ENCODE measurements at places on chromosomes 1 and 21. TPM values are rescaled to one million over a fixed set of nuclear protein-coding genes. Genes with fewer than 3 reads are reported as not detected.

- DNase-seq = no peak
- H3K36me3 ChIP-seq = no peaks in the 10 kb centered on the region
- no peak overlapping the region for H3K4me3 ChIP-seq
- H3K27me3 ChIP-seq = no peaks in the 10 kb centered on the region
- no peaks in the 10 kb centered on the region for H3K4me1 ChIP-seq
Observed at GRCh38 chr1:112144733-112145426, 155.4 kb upstream of the KCND3 start.

The RAB42 gene
- polyA plus RNA-seq = 0.32 TPM

DNA sequence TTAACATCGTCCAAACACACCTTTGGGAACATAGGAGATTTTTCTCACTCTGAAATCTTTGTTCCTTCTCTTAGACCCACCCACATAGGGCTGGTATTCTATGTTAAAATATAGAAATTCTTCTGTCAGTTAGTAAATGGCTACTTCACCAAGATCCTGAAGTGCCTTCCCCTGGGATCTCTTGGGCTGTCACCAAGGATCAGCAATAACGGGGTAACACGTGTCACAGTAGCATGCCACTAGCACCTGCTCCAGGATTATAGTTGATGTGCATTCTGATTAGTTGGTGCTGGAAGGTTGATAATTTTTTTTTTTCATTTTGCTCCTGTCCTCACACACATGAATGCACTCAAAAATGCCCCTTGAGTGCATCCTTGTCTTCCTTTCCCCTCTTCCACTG, 298.7 kb downstream of the NTNG1 start:
- no peaks in the 10 kb centered on the region for H3K27me3 ChIP-seq
- H3K27ac ChIP-seq = no peak overlapping the region
- no peaks in the 10 kb centered on the region for H3K36me3 ChIP-seq

DNA sequence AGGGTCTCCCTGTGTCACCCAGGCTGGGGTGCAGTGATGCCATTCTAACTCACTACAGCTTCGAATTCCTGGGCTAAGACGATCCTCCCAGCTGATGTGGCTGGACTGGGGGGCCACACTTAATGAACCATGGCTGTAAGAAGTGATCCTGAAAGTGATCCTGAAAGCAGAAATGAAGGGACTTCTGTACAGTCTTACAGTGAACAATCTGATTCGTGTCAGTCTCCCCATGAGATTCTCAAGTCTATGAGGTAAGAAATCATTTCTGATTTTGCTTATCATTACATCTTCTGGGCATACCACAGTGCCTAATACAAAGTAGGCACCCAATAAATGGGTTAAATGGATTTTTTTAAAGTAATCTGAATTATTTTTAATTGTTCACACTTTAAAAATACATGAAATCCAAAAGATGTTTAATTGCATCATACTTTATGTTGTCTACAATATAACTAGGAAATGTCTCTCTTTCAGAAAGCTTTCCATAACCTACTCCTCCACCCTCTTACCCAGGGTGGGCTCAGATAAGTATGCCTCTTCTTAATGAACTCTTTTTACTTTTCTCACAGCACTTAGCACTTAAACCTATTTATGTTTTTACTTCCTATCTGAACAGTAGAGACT, 21.5 kb downstream of the TUT4 start:
- H3K4me1 ChIP-seq = no peaks in the 10 kb centered on the region
- H3K4me3 ChIP-seq = no peak overlapping the region
- no peaks in the 10 kb centered on the region for H3K36me3 ChIP-seq
- H3K27me3 ChIP-seq = no peaks in the 10 kb centered on the region
- peak; percentile 17 for DNase-seq
- no peak overlapping the region for H3K27ac ChIP-seq

- no peaks in the 10 kb centered on the region for H3K27me3 ChIP-seq
- no peaks in the 10 kb centered on the region for H3K36me3 ChIP-seq
- DNase-seq = no peak
Observed at GRCh38 chr1:162171111-162171510, 101.6 kb downstream of the NOS1AP start.

Measured in kidney (tissue), 22 donors.